ENCODE measurements at places on chromosomes 6 and 20.

- no peak for DNase-seq
Observed at GRCh38 chr6:108733706-108734265, 114.4 kb upstream of the ARMC2 start.

DNA sequence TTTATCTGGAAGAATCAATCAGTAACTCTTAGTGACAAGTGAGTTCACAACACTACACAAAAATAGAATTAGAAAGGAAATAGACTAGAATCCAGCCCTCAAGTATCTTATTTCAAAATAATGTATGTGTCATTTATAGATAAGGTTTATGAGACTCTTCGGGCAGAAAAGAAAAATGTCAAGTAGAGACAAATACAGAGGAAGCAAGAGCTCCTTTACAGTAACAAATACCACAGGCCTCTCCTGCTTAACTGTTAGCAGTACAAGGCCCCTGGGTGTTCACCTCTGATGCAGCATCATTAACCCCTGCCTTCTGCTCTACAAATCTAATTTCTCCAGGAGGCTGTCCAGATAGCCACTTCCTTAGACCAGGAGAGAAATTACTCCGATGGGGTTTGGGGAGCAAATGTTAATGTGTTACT lies 76.7 kb downstream of the UBE3D start:
- no peak for DNase-seq

DNA sequence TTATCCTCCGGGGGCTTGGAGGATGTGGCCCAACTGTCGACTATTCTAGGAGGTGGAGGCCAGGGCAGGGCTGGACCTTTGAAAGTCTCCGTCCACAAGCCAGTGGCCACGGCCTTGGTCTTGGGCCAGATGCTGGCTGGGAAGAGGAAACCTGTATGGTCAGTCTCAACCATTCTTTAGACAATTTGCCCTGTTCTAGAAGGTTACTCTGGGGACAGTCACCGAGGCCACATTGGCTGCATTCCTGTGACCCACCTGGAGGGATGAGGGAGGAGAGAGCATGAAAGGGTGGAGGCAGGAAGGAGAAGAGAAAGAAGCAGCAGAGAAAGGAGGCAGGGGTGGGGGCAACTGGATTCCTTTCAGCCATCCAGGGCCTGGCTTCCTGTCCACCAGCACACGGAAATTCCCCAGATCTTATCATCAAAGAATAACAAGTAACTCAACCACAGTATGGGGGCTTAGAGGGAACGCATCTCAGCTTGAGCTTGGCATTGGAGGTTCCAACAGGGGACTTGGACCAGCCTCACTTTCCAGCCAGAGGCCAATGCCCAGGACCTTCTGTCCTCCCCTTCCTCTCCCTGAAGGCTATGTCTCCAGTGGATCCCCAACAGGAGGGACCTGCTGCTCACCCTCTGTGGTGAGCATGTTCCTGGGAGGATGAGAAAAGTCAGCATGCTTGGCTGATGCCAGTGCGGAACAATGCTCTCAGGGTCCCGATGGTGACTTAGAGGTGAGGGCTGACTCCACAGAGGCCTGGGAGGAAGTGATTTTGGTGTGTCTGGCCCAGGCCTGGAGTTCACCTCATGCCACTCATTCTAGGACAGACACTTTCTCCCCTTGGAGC lies 30.4 kb downstream of the TGM2 start:
- no peak for DNase-seq

DNA sequence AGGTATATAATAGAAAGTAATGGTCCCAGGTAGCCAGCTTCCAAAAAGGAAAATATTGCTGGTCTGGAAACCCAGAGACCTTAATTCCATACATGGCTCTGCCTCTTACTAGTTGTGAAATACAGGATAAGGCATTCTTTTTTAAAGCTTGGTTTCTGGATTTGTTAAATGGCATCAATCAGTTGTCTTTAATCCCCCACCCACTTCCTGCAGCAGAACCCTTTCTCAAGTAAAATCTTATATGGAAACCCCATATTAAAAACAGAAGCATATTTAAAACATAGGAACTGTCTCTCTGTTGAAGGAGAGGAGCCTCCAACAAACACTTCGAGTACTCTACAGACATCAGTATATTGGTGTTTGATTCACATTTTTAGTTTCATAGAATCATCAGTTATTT lies 6.2 kb upstream of the LCA5 start:
- no peak for DNase-seq

DNA sequence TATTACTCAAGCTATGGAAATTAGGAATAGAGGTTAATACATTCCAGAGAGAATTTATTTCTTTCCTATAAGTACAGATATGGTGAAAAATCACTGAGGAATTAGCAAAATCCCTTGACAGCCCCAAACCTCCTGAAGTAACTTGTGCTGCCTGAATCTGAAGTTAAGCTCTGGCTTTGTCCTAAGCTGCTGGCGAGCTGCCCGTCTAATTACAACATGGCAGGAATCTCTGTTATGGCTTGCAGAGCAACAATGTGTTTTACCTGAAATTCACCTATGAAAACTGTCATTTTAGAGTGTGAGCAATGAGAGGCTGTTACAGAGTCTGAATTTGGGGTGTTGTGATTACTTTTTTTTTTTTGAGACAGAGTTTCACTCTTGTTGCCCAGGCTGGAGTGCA lies 22.5 kb upstream of the IYD start:
- DNase-seq: no peak

DNA sequence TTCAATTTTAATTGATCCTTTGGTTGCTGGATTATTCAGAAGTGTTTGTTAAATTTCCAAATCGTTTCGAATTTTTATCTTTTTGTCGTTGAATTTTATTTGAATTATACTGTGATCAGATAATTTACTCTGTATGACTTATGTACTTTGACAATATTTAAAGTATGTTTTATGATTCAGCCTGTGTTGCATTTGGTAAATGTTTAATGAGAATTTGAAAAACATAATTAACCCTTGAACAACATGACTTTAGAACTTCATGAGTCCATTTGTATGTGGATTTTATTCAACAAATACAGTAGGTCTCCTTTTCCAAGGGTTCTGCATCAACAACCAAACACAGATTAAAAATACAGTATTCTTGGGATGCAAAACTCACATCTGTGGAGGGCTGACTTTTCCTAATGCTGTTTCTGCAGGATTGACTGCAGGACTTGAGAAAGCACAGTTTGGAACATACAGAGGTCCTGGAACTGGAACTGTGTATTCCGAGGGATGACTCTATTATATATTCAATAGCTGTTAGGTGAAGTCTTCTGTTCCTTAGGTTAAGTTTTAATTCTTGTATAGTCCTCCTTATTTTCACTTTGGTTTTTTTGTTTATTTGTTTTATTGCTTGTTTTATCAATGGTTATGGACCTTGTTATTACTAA lies 40.5 kb downstream of the FAM83B start:
- no peak for DNase-seq

DNA sequence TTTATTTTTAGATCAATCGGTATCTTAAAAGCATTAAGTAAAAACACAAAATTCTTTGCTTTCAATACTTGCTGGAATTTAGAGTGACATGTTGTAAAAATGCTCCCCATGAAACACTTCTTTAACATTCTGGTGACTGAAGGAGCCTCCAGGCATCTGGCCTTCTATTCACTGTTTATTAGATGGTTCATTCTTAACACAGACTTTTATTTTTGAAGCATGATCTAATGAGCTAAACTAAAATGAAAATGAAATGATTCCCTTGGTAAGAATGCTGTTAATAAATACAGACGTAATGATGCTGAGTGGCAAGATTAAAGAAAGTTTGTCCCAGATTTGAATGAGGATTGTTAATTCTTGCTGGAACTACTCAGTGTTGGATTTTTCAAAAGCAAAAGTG lies 698.4 kb downstream of the TENT5A start:
- DNase-seq: no peak

- no peak for DNase-seq
Observed at GRCh38 chr6:81413306-81413705, 339.2 kb downstream of the TENT5A start.
